Memory B cell (primary cell): ENCODE measurements at places on chromosomes 4 and X.

- no peak for DNase-seq
Observed at GRCh38 chr4:138446456-138446855, 204.3 kb upstream of the SLC7A11 start.

- DNase-seq = no peak
Observed at GRCh38 chr4:96504386-96504785, 664.5 kb downstream of the PDHA2 start.

- DNase-seq = no peak
Observed at GRCh38 chr4:20305976-20306375, 54.3 kb downstream of the SLIT2 start.

DNA sequence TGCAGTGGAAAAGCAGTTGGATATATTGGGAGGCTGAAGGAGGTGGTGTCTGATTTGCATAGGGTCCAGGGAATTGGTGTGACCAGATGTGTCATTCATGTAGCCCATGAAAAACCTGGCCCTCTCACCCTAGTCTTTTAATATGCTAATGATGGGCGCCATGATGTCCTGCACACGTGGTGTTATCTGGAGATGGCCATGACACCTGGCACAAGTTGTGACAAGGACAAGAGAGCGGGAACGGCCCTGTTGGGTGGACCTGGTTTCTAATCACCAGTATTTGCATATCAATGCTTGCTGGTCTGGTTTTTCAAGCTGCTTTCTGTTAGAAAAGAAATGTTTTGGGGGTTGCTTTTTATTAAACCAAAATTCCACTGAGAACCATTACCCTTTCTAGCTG lies 87.4 kb downstream of the ZXDA start:
- DNase-seq = no peak

DNA sequence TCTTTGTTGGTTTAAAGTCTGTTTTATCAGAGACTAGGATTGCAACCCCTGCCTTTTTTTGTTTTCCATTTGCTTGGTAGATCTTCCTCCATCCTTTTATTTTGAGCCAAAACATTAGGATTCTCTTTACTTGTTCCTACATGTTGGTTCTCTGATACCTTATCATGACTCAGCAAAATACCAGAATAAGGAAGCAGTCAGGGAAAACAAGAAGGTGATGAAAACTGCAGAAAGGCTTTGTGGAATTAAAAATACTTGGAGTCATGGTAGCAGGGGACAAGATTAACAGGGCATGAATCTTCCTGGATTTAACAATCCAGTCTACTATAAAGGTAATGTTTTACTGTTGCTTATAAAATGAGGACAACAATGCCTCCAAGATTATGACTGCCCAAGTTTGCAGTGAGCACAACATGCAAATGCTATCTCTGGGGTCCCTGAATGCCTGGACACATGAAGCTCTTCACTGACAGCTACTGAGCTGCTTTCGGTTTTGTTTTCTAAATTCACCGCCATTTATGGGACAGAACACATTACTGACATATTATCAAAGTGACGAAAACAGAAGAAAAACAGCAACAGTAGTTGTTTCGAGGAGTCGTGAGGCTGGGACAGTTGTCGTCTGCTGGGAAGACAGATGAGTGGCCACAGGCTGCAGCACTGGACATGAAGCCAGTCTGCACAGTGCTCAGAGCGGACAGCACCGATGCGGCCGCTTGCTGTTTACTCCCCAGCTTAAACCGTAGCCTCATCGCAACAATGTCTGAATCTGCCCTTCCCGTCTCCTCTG lies 174.5 kb upstream of the DKK2 start:
- DNase-seq = no peak

- DNase-seq = no peak
Observed at GRCh38 chr4:7910952-7911578, 28.6 kb downstream of the AFAP1 start.

DNA sequence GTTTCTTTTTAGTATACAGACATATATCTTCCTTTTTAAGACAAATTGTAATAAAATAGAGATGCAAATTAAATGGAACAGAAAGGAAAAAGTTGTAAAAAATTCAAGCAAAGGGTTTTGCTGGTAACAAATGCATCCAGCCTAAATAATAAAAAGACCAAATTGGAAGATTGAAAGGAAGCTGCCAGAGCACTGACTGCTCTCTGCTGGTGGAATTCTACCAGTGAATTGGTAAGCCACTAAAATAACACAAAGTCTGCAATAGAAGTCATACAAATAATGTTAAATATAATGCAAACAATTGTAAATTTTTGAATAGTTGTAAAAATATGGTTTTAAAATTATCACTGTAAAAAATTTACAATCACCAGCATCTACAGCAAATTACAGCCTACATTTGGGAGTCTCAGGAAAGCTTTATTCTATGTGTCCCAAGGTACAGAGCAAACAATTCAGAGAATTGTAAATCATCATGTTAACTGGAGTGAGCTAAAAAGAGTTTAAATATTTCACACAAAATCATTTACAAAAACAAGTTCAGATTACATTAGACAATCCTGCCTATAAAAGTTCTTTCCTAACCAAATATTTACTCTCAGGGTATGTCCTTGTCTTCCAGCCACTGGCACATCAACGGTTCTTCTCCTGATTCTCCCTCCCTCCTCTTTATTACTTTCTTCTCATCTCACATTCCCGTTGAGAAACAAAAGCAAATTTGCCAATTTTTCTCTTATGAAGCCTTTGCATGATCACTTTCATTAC lies 1322.5 kb downstream of the PCDH7 start:
- no peak for DNase-seq

- no peak for DNase-seq
Observed at GRCh38 chr4:87978681-87979080, 3.2 kb downstream of the SPP1 start.

GRCh38 chr4:25953740-25954139 lies 39.7 kb downstream of the SMIM20 start:
- DNase-seq = no peak

DNA sequence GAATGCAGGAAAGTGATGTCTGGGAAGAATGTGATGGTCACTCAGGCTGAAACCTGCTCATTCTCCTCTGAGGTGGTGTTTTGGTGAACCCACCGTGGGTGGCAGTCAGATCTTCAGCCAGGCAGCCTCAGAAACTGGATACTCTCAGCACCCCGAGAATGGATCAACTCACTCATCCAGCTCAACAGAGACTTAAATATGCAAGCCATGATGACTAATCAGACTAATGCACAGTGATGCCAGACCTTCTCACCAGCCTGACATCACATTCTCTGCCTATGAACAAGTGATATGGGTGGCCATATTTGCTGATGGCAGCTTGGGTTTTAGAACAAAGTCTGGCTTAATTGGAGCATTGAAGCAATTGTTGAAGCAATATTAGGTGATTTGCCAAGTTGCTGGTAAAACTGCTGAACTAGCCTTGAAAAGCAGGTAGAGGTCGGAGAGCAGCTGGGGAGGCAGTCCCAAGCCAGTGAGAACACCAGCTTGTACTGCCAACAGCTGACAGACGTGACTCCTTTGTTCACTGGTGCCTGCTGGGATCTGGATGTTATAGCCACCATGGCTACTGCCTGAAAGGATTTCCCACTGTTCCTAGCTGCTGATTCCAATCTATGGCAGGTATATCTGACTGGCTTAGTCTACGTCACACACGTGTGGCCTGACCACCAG lies 608.1 kb downstream of the MID1IP1 start:
- no peak for DNase-seq

DNA sequence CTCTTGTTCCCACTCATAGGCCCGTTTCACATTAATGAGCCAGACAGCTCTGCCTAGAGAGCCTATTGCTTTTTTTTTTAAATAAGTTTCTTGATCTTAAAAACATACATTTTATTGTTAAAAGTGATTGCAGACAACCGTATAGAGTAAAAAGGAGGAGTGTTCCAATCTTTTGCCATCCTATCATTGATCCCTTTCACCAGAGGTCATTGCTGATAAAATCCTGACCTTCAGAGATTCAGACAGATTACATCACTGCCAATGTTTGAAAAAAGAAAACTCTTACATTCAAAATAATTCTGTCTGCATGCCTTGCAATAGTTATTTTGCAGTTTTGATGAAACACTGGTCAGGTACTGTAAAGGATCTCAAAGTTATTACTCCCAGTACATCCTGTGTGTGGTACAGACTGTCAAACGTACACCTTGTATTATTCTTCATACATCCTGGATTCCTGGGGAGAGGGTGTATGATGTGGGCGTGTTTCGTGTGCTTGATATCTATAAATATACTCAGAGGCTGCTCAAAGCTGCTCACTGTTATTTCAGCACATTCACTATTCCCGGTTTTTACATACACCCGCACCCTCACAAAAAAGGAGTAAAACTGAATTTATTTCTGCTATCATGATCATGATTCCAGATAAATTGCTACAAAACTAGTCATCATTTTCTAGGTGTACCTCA lies 15.4 kb upstream of the KLHL2 start:
- DNase-seq = no peak

- peak; percentile 54 for DNase-seq
Observed at GRCh38 chr4:143336781-143337599, at the start of gene GAB1. GAB1 (plus strand) TSS chr4:143336876; CDS start chr4:143337189, 313 bp downstream.

DNA sequence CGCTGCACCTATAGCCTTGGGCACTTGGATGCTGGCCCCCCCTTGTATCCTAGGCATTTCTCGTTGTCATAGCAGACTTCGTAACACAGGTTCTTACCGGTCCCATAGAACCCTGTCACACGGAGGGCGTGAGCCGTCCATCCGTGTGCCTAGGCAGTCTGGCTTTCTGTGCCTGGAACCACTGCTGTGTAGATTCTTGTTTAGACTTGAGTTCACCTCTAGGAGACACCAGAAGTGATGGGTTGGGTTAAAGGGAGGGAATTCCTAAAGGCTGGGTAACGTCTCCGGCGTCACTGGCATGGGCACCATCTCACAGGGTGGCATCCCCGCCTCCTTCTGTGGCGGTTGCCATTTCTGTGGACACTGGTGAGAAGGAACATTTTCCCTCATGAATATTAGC lies 13.5 kb upstream of the NKX1-1 start:
- DNase-seq = no peak

DNA sequence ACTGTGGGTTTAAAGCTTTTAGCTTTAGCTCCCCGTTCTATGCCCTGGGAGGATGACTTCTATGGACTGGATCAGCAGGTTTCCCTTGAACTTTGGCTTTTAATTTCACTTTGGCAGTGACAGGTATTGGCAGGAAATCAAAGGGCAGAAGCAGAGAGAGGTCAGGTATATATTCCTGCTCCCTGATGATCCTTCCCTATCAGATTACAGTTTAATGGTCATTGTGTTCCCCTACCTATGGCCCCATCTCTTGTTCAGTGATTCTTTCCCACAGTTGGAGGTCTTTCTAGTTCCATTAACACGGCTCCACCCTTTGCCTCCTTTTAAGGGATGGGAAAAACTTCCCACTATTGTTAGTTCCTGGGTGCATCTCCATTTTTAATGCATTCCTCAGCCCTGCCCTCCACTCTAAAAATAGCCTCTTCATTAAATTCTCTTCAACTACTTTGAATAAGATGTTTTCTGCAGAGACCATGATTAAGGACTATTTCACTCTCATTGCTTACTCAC lies 107.8 kb upstream of the TMEM47 start:
- no peak for DNase-seq

- no peak for DNase-seq
Observed at GRCh38 chrX:45143455-45143854, 57.2 kb downstream of the DIPK2B start.

DNA sequence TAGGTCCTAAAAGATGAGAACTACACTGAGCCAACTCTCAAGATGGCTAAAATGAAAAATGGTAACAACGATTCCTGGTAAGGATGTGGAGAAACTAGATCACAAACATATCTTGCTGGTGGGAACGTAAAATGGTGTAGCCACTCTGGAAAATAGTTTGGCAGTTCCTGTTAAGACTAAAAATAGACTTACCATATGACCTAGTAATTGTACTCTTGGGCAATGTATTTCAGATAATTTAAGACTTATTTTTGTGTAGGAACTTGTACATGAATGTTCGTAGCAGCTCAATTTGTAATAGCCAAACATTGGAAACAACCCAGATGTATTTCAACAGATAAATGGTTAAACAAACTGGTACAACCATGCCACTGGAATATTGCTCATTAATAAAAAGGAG lies 106.2 kb downstream of the HDAC8 start:
- no peak for DNase-seq

GRCh38 chr4:153909672-153910071 lies 120.8 kb upstream of the SFRP2 start:
- DNase-seq = no peak

DNA sequence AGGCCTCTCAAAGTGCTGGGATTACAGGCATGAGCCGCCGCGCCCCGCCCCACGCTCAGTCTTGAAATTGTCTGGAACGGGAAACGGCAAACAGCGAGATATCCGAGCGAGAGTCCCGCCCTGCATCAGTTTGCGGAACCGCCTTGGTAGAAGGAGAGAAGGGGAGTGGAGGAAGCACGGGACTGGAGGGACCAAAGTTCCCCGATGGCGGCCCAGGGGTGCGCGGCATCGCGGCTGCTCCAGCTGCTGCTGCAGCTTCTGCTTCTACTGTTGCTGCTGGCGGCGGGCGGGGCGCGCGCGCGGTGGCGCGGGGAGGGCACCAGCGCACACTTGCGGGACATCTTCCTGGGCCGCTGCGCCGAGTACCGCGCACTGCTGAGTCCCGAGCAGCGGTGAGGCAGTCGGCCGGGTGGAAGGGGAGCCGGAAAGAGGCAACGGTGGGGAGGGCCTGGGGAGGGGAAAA lies at the start of gene BST1:
Gene BST1 (plus strand): TSS at position 125 of the 463 bp plus-strand sequence. CDS start 80 bp downstream, at position 205.
- peak; percentile 63 for DNase-seq

DNA sequence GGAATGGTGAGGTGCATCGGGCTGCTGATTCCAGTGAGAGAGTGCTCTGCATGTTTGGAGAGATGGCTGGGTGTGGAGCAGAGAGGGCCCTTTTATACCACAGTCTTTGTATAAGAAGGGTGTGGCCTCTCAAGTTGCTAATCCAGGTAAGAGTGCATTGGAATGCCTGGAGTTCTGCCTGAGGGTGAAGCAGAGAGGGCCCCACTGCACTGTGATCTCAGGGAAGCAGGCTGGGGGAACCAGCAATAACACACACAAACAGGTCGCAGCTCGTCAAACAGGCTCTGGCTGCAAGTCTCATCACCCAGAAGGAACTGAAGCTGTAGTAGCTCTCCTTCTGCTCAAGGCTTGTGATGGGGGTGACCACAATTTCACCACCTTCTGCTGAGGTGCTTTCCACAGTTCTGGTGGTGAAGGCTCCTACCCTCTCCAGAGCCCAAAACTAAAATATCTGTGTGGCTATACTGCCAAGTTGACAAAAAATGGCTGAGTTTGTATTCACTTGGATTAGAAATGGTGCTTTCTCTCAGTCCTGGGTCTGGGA lies 687.4 kb upstream of the HS3ST1 start:
- DNase-seq = no peak

DNA sequence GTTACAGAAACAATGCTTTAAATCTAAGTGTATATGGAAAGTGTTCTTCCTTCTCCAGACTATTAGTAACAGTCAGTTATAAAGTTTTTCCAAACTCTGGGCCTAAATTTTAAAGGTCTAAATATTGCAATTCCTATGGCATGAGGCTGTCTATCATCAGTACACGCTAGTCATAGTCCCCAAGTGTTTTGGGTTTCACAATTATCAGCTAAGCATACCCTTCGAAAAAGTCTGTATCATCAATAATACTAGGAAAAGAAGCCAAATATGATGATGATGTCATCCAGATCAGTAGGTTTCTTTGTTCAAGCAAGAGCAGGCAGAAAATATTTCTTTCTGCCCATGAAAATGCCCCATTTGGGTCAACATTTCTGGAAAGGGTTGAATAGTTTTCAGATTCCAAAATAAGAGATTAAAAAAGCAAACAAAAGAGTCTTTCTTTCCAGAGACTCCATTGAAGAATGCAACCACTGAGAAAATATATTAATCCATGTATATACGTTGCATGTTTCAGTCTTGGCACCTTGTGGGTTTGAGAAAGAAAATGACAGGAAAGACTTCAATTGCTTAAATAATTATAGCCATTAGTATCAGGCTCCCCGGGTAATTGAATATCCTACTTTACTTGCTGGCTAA lies 173.8 kb downstream of the CAMK2D start:
- no peak for DNase-seq
